Activated CD8-positive, alpha-beta memory T cell treated with anti-CD3 and anti-CD28 coated beads, Interleukin-2, amount 10 ng/mL, durations not matched to agents 7 days and 5 days (primary cell): ENCODE measurements at places on chromosomes 3 and 15. TPM values are rescaled to one million over a fixed set of nuclear protein-coding genes. Genes with fewer than 3 reads are reported as not detected.

Gene CCDC33
- total RNA-seq, result not detected

Gene NTRK3
- total RNA-seq, result not detected

Gene CELSR3
- 20.9 TPM for total RNA-seq

Gene SEMA6D
- not detected for total RNA-seq

DNA sequence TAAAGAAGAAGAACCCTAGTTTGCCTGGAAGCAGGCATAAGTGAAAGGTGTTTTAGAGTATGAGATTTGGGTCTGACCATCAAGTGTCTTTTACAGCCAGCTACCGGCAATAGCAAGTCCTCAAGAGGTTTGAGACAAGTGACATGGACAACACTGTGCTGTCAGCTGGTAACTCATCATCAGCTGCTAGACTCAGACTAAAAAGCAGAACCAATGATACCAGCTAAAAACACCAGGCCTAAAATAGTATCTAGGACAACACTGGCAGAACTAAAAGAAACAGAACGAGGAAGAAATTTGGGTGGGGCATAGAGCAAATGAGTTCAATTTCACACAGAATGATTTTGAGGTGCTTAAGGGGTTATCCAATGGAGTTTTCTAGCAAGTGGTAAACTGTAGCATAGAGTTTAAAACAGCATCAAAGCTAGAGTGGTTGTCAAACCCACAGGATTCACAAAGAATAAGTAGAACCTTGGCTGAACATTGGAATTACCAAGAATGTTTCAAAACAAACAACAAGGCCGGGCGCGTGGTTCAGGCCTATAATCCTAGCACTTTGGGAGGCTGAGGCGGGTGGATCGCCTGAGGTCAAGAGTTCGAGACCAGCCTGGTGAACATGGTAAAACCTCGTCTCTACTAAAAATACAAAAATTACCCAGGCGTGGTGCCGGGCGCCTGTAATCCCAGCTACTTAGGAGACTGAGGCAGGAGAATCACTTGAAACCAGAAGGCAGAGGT, 3.9 kb downstream of the CIAO2A start:
- no peak for DNase-seq

DNA sequence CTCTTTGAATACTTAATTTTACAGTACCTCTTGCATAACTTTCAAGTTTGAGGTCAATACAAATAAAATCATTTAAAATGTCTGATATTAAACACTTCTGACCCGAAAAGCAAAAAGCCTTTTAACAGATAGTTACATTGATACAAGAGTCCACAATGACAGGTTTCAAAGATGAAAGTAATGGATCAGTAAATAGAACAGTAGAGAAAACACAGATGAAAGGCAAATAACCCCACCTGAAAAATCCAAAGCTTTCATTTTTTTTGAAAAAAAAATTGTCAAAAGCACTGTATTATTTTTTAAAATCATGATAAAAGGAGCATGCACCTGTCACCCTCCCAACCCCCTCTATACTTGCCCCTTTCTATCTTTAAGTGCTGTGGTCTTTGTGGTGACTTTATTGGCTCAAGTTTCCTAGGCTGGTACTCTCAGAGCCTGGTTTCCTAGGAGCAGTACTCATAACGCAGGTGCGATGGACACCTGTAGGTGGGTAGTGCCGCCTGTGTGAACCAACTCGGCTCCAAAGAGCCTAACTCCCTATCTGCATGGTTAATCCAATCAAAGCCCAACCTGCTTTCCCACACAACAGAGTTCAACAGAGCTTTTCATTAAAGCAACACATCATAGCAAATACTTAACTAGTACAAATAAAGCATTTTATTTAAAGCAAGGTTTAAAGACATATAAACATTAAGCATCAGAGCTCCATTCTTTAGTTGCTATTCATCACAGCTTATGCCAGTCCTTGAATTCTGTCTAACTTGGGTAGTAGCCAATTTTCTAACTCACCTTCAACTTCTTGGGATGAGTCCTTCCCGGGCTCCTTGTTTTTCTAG, 32.2 kb downstream of the LIPC start:
- no peak for DNase-seq

GRCh38 chr15:78618490-78618934, 2.3 kb downstream of the CHRNA3 start:
- peak; percentile 86 for DNase-seq

GRCh38 chr15:69810431-69811354, 287.0 kb downstream of the TLE3 start:
- no peak for DNase-seq
